Central memory CD4-positive, alpha-beta T cell (primary cell): ENCODE measurements at places on chromosomes 4 and X.

- no peak for DNase-seq
These were observed 960.8 kb upstream of the PRKX start for GRCh38 chrX:4674028-4674782.

- DNase-seq: no peak
These were observed 11.7 kb downstream of the MTTP start for GRCh38 chr4:99586322-99586721.

- DNase-seq: no peak
These were observed 566.0 kb upstream of the TENM3 start for GRCh38 chr4:181677201-181677600.

DNA sequence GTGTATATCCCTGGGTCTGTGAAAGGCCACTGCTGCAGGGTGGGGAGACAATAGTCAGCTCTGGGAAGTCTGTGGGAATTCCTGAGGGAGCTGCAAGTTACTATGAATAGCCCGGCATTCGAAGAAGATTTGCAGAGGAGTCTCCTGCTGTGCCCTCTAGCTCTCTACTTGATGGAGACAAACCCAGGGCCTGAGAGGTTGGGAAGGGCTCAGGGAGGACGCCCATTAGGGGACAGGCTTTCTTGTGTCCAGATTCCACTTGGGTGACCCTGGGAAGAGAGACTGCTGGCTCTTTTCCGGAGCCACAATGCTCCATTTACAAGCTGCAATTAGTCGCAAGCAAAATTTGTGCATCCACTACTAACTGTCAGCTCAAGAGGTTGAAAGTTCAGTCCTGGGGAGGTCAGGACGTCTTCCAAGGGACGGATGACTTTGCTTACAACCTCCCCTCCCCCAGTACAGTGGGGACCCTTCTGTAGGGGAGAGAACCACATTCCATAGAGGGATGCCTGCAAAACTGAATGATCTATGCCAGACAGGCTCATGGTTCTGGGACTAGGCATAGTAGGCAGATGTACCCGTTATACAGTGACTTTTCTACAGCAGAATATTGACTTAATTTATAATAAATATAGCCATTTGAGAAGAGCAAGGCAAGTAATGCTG is 48.2 kb upstream of the PHOX2B start:
- no peak for DNase-seq

DNA sequence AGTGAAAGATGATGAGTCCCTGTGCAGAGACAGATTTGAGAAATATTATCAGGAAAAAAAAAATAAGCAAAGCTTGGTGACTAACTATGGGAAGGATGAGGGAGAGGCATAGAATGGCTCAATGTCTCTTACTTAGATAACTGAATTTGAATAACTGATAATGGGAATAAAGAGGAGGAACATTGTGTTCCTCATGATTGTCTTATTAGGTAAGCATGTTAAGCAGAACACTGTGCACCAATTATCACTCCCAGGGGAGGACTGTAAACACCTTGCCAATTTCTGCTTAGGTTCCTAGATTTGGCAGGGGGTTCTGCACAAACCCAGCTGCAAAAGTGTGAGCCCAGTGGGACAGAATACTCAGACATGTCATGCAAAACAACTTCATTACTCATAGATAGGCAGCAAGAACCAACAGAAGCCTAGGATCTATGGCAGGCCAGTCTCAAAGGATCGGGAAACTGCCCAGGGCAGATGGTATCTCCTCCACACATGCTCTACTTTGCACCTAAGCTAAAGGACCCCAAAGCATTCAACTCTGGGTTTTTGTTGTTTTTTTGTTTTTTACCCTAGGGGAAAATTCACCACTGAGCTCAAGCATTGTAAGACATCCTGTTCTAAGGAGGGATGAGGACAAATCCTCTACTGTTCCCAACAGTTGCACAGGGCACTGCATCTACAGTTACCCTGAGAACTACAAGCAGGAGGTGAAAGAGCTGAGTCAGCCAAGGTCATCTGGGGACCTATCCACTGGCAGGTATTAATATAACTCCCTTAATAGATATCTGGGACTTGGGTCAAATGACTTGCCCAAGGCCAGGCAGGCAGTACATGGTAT is 907.0 kb downstream of the RAPGEF2 start:
- no peak for DNase-seq

GRCh38 chrX:6228720-6229119 is at the start of gene NLGN4X:
Gene NLGN4X, minus strand, starts transcription at chrX:6228867. Its CDS starts 77,401 bp downstream, at chrX:6151466.
- DNase-seq: no peak

DNA sequence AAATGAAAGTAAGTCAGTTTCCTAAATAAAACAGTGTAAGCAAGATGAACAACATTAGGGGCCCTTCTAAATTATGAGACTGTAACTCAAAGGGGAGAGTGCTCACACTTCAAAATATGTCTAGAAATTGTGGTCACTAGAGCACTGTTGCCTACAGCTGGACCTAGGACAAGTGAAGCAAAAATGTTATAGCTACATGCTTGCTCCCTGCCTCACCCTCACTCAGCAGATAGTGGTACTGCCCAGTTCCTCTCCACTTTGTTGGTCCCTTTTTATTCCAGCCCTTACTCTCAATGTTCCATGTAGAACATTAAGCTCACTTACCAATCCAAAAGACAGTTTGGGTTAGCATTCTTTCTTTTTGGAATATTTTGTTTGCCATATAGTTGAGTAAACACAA is 147.3 kb downstream of the GRIA3 start:
- DNase-seq: no peak

DNA sequence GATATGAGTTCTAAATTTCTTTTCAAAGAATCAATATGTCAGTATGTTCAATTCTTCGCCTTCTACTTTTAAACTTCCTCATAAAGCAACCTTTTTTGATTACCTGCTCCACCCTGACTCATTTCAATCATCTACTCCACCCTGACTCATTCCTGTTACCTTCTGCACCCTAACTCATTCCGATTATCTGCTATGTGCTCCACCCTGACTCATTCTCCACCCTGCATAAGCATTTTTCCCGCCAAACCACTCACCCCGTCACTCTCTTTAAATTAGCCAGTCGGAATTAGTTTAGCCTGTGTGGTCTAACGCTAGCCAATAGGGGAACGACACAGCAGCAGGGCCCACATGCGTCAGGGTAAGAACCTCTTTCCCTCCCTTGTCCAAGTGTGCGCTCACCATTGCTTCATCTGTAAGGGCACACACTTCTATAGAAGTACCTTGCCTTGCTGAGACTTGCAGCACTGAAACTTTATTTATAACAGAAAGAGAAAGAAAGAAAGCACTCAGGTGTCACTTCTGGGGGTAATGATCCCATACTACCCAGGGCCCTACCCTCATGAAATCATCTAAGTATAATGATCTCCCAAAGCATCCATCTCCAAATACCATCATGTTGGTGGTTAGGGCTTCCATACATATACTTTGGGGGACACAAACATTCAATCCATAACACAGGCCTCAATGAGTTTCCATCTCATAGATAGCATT is 875.2 kb downstream of the RAPGEF2 start:
- no peak for DNase-seq

GRCh38 chr4:168667921-168668320 is 171.1 kb downstream of the PALLD start:
- no peak for DNase-seq

DNA sequence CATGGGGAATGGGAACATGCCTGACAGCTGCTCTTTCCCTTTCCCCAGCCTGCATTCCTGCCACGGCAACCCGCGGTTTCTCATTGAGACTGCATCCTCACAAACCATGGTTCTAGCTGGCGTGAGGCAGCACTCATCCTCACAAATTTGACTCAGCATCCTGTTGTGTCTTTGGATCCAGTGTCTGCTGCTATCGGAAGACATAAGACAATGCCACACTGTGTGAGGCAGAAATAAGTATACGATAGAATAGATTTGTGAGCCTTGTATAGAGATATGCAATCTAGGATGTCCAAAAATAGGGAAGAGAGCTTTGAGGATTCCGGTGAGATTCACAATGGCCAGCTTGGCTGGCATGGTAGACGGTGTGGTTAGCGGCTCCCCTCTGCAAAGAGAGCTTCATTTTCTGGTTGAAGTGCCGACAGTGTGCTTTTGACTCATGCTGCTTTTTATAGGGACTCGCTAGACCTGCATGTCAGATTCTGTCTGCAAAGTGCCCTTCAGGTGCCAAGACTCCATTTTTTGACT is 161.3 kb upstream of the PSAPL1 start:
- DNase-seq: no peak

- no peak for DNase-seq
These were observed 308.5 kb downstream of the CENPC start for GRCh38 chr4:67236788-67237187.

DNA sequence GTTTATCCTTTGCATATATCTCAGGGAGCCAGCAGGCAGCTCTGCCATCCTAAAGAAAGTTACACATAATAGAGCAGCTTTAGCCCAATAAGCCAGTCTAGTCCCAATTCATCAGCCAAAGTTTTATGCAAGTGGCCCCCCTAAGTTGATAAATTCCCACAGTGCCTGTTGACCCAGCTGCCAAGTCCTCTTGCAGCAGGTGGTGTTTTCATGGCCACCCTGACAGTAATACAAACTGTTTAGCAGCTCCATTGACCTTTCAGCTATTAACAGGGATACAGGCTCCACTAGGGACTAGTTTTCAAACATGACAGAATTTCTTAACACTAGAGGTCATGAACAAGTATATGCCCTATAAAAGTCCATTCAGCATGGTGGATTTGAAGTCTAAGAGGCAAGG is 77.5 kb downstream of the HHIP start:
- no peak for DNase-seq

DNA sequence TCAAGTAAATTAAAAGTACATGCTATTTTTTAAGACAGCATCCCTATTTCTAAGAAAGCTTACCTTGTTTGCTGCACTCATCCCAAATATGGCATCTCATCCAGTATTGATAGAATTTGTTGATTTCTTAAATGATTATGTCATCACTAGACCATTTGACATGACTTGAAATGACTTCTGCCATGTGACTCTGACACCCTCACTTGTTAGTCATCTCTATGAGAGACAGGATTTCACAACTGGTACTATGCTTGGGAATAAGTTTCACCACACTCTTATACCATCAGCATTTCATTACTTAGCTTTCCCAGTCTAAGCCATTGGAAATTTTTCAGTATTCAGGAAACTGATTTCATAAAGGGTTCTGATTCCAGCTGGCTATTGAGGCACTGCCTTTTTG is 55.3 kb downstream of the TMPRSS11F start:
- no peak for DNase-seq

DNA sequence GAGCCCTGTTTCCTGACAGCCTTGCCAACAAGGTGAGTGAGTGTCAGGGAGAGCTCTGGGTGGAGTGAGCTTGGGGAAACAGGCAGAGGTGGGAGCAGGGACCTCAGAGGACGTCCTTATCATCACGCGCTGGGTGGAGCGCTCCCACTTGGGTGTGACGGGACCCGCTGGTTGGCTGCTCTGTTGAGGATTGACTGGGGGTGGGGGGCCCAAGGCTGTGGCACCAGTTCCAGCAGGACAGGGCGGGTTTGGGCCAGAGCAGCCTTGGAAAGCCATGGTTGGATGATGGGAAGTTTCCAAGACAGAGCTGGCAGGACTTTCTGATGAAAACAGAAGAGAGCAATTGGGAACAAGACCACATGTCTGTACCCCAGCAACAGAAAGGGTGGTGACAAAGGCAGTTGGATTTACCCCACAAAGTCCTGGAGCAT is 3.0 kb upstream of the PCGF3 start:
- DNase-seq: no peak

GRCh38 chrX:48800574-48801279 is 1.1 kb upstream of the HDAC6 start:
- DNase-seq: no peak

DNA sequence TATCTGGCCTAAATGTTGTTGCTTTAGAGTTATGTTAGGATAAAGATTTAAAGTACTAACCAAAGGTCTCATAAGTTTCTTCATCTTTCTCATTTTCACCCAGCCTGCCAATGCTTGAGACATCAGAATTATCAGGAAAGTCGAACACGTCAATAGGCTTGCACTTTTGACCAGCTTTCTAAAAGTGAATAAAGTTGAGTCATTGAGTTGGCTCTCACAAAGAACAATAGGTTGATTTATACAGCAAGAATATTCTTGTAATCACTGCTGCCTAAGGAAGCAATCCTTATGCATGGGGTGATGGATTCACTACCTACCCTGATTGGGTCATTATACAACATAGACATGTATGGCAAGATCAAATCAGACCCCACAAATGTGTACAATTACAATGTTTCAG is 5.0 kb downstream of the CENPU start:
- no peak for DNase-seq

DNA sequence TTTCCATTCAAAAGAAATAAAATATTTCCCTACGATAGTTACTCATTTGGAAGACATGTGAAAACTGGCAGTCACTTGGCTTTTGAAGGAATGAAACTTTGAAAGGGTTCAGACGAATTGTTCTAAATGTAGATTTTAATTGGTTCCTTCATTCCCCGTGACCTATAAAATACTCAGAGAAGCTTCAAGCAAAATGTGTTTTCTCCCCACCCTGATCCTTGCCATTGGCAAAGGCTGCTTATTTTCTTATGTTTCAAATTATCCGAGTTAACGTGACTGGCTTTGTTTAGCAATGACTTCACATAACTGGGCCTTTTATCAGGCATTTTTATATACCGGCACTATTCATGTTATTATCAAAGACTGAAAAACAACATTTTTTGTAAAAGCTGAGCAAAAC is 204.1 kb upstream of the NEIL3 start:
- DNase-seq: no peak

- no peak for DNase-seq
These were observed 386.5 kb downstream of the GPAT3 start for GRCh38 chr4:83922402-83922801.
